ENCODE measurements at places on chromosomes 12 and 14.

GRCh38 chr12:1668833-1669543 lies 21.9 kb upstream of the ADIPOR2 start:
- DNase-seq = no peak

DNA sequence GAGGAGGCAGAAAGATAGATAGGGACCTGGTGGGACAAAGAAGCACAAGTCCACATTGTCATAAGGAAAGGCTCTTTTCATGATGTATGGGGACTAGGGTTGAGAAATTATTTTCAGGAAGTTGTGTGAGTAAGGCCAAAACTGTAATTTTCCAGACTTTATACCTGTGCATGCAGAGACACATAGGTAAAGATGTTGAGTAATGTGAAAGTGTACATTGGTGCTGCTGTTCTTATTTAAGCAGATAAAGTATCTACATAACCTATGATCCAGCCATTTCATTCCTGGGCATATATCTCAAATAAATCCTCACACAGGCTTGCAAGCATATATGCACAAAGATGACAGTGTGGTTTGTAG lies 332.2 kb downstream of the DUSP6 start:
- no peak for DNase-seq

- no peak for DNase-seq
These were observed 308.9 kb upstream of the LMO3 start for GRCh38 chr12:16914853-16915252.

- DNase-seq = no peak
These were observed 73.2 kb downstream of the CEP83 start for GRCh38 chr12:94386422-94386821.

DNA sequence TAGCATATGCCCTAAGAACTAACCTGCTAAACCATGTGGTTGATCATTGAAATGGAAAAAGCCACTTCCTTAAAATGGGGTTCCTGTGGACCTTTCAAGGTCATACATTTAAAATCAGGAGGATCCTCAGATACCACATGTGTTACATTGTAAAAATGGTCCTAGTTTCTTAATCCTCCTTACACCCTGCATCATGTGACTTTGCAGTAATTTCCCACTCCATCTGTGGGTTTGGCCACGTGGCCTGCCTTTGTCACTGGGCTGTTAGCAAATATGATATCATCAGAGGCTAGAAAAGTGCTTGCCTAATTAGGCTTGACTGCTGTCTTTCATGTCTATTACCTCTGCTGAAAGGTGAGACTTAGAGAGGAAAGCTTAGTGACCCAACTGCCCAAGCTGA lies 70.7 kb downstream of the CMKLR1 start:
- no peak for DNase-seq

DNA sequence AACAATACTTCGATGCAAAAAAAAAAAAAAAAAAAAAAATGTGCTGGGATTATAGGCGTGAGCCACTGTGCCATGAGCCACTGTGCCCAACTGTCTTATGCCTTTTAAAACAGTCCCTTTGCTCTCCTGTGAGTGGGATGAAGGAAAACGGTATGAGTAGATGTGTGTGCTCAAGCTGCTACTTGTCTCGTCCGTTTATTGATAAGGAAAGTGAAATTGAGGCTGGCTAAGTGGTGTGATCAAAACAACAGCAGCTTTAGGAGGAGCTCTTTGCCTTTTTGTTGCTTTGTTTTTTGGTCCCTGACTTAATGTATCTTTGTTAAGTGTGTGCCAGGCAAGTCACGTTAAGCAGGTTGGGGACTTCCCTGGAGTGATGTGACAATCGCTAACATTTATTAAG lies 275.9 kb downstream of the TMEM132C start:
- no peak for DNase-seq

DNA sequence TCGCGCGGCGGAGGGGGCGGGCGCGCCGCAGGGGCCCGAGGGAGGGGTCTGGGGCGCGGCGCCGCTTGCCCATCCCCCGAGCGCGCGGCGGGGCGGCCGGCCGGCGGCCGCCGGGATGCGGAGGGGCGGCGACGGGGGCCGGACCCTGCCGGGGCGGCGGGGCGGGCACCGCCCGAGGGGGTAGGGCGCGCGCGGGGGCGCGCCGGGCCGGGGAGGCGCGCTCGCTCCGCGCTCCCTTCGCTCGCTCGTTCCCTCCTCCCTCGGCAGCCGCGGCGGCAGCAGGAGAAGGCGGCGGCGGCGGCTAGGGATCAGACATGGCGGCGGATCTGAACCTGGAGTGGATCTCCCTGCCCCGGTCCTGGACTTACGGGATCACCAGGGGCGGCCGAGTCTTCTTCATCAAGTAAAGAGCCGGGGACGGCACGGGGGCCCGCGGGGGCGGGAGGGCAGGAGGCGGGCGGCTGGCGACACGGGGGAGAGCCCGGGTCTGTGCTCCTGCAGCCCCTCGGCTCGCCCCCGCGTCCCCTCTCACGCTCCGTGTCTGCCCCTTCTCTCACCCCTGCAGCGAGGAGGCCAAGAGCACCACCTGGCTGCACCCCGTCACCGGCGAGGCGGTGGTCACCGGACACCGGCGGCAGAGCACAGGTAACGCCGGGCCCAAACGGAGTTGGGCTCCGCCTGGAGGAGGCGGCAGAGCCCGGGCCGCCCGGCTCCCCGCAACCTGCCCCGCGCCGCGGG lies at the start of gene PLEKHA5:
TSS of gene PLEKHA5 (plus strand) at position 248 of the 738 bp plus-strand sequence. CDS start at position 315, 67 bp downstream.
- DNase-seq = peak; percentile 59

- no peak for DNase-seq
These were observed 86.6 kb downstream of the FOXN3 start for GRCh38 chr14:89330236-89331002.

- no peak for DNase-seq
These were observed 11.5 kb upstream of the WNK1 start for GRCh38 chr12:740921-741320.
